ENCODE measurements at places on chromosomes 4 and X. TPM values are rescaled to one million over a fixed set of nuclear protein-coding genes. Genes with fewer than 3 reads are reported as not detected.

KIT gene
- 2.6 TPM for total RNA-seq

IL21 gene
- not detected for total RNA-seq

SMIM31 gene
- 0.43 TPM for total RNA-seq

NKX3-2 gene
- total RNA-seq: 0.32 TPM

NLRP2B gene
- not detected for total RNA-seq

SLC9B2 gene
- 20.5 TPM for total RNA-seq

LGI2 gene
- total RNA-seq: 0.60 TPM

NAA11 gene
- not detected for total RNA-seq

GRCh38 chrX:82589410-82589809 is 918.7 kb upstream of the POU3F4 start:
- no peak overlapping the region for H3K27ac ChIP-seq
- H3K27me3 ChIP-seq: no peaks in the 10 kb centered on the region
- no peak for DNase-seq
- no peaks in the 10 kb centered on the region for H3K36me3 ChIP-seq
- H3K4me1 ChIP-seq: no peaks in the 10 kb centered on the region

DNA sequence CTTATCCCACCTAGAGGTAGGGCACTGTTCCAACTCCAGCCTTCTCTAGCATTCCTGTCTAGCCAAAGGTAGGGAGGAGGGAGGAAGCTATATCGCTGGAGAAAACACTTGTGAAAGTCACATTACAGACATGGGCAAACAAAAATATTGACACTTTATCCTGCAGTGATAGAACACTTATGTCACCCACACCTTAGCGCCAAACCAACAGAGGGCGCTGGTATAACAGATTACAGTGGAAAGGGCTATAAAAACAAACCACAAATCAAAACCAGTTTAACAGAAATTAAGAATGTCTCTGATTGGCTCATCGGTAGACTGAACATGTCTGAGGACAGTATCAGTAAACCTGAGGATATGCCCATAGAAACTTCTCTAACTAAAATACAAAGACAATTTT is 451.3 kb downstream of the TLL1 start:
- H3K36me3 ChIP-seq: no peaks in the 10 kb centered on the region
- H3K4me3 ChIP-seq: no peak overlapping the region
- H3K27ac ChIP-seq: no peak overlapping the region
- peak; percentile 40 for DNase-seq

DNA sequence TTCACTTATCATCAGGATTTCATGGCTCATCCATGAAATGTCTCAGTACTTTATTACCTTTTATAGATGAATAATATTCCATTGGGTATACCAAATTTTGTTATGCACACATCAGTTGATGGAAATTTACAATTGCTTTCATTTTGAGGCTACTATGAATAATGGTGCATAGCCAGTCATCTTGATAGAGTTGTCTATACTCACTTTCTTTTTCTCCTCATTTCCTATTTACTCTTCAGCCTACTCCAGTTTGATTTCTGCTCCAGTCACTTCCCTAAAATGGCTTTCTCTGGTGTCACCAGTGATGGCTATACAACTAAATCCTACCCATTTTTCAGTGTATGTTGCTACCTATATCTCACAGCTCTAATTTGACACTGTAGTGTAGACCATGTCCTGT is 743.5 kb upstream of the MAGEB2 start:
- H3K4me3 ChIP-seq: no peak overlapping the region
- no peak overlapping the region for H3K27ac ChIP-seq
- H3K4me1 ChIP-seq: no peaks in the 10 kb centered on the region
- no peaks in the 10 kb centered on the region for H3K36me3 ChIP-seq
- H3K27me3 ChIP-seq: no peaks in the 10 kb centered on the region

DNA sequence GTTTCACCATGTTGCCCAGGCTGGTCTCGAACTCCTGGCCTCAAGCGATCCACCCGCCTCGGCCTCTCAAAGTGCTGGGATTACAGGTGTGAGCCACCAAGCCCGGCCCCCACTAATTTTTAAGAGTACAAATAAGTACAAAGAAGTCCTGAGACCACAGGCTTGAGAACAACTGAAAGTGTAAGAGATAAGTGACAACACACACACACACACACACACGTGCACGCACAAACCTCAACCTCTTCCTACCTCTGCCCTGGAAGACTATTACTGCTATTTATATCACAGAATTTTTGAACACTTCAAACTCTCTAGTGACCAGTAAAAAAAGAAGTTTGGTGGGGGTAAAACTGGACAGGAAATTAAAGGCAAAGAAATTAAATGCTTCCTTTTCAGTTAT is 7.5 kb downstream of the KLHL15 start:
- H3K36me3 ChIP-seq: no peaks in the 10 kb centered on the region
- H3K27me3 ChIP-seq: no peaks in the 10 kb centered on the region
- no peak for DNase-seq
- no peak overlapping the region for H3K27ac ChIP-seq
- peaks cover 21% of the 10 kb centered on the region for H3K4me1 ChIP-seq

DNA sequence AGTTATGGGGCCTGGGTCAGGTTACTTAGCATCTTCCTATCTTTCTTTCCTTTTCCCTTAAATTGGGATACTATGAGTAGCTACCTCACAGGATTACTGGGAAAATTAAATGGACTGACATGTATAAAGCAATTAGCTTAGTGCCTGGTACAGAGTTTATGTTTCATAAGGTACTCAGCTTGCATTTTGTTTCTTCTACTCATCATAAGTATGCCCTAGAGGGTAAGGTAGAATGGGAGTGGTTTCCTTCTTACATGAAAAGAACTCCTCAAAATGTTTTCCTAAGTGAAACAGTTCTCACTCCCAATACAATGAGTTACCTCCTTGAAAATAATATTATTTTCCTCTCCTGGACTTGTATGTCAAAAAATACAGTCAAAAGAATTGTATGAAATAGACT is 75.7 kb downstream of the NPFFR2 start:
- H3K27ac ChIP-seq: no peak overlapping the region
- no peaks in the 10 kb centered on the region for H3K36me3 ChIP-seq
- H3K4me3 ChIP-seq: no peak overlapping the region
- H3K4me1 ChIP-seq: no peaks in the 10 kb centered on the region
- H3K27me3 ChIP-seq: no peaks in the 10 kb centered on the region

DNA sequence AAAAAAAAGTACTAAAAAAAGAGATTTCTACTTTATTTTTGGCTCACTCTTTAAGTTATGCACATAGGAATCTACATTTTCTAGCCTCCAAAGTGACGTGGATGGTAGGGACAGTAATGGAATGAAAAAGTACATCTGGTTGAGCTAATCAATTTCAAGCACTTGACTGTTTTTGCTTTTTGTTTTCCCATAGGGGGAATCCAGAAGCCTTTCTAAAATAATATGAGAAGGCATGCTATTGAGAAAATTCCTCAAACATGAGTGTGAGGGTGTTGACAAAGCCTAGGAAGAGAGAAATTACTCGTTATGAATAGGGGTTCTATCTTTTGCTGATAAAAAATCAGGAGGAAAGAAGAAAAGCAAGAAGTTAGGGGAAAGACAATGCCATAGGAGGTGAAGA is 242.5 kb upstream of the PUDP start:
- no peak overlapping the region for H3K27ac ChIP-seq
- H3K4me3 ChIP-seq: no peak overlapping the region
- H3K36me3 ChIP-seq: no peaks in the 10 kb centered on the region
- DNase-seq: no peak
- H3K4me1 ChIP-seq: no peaks in the 10 kb centered on the region

GRCh38 chr4:36177946-36178345 is 66.4 kb downstream of the ARAP2 start:
- no peaks in the 10 kb centered on the region for H3K27me3 ChIP-seq
- DNase-seq: no peak
- no peaks in the 10 kb centered on the region for H3K4me1 ChIP-seq
- H3K27ac ChIP-seq: no peak overlapping the region
- H3K36me3 ChIP-seq: no peaks in the 10 kb centered on the region

- H3K27me3 ChIP-seq: no peaks in the 10 kb centered on the region
- peaks cover 5% of the 10 kb centered on the region for H3K4me1 ChIP-seq
Observed at GRCh38 chr4:128803783-128804182, 5.7 kb upstream of the JADE1 start.

GRCh38 chrX:18825375-18825774 is 117.9 kb downstream of the PPEF1 start:
- DNase-seq: no peak
- no peak overlapping the region for H3K27ac ChIP-seq
- no peaks in the 10 kb centered on the region for H3K36me3 ChIP-seq
- no peaks in the 10 kb centered on the region for H3K27me3 ChIP-seq
- H3K4me1 ChIP-seq: no peaks in the 10 kb centered on the region
- H3K4me3 ChIP-seq: no peak overlapping the region

DNA sequence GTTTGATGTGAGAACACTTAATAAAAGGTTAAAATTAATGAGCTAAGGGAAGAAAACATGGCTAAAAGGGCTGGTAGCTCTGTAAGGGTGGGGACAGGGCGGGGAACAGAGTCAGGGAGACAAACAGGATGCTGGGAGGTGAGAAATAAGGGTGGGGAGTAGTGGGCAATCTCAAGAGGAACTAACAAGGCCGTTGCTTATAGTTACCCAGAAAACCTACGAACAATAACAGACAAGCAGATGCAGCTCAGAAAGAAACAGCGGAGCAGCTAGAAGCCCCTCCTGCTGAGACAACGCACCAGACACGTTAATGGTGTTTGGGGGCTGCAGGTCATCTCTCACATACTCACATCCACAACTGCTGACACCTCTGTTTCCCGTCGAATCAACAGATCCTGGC is 9.7 kb upstream of the KLF3 start:
- no peaks in the 10 kb centered on the region for H3K27me3 ChIP-seq
- no peak overlapping the region for H3K27ac ChIP-seq
- no peak overlapping the region for H3K4me3 ChIP-seq
- no peaks in the 10 kb centered on the region for H3K4me1 ChIP-seq
- H3K36me3 ChIP-seq: no peaks in the 10 kb centered on the region
- DNase-seq: no peak

DNA sequence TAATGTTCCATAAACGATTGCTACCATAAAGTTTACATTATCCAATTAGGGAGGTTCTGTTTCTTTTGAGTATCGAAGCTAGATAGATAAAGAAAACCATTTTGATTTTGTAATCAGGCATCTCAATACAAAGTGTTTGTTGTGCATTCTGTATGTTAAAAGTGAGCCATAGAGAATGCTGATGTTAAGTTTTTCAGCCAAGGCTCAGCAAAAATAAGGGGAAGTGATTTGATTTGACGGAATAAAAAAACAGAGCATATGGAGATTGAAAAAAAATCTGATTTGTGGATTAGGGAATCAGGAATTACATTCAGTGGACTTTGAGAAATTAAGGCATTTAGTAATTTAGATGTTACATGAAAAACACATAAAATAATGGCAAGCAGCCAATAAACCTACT is 314.8 kb downstream of the PPP3CA start:
- H3K4me1 ChIP-seq: no peaks in the 10 kb centered on the region
- no peaks in the 10 kb centered on the region for H3K36me3 ChIP-seq
- no peak overlapping the region for H3K27ac ChIP-seq

GRCh38 chr4:22556495-22556894 is 40.6 kb upstream of the ADGRA3 start:
- peak overlapping the region; percentile 55 for H3K27ac ChIP-seq
- no peaks in the 10 kb centered on the region for H3K27me3 ChIP-seq
- H3K4me1 ChIP-seq: peaks cover 11% of the 10 kb centered on the region
- no peak overlapping the region for H3K4me3 ChIP-seq
- DNase-seq: no peak

- no peaks in the 10 kb centered on the region for H3K4me1 ChIP-seq
- H3K27ac ChIP-seq: no peak overlapping the region
- H3K36me3 ChIP-seq: no peaks in the 10 kb centered on the region
- DNase-seq: no peak
Observed at GRCh38 chr4:122514671-122515070, 58.1 kb upstream of the IL2 start.

- DNase-seq: no peak
- H3K4me3 ChIP-seq: peak overlapping the region; percentile 66
- no peaks in the 10 kb centered on the region for H3K36me3 ChIP-seq
Observed at GRCh38 chr4:88821522-88821921, 123.9 kb upstream of the NAP1L5 start.

GRCh38 chr4:166421556-166422156 is 548.6 kb downstream of the TLL1 start:
- no peaks in the 10 kb centered on the region for H3K27me3 ChIP-seq
- H3K4me3 ChIP-seq: no peak overlapping the region
- no peaks in the 10 kb centered on the region for H3K4me1 ChIP-seq
- H3K36me3 ChIP-seq: no peaks in the 10 kb centered on the region

- H3K4me1 ChIP-seq: no peaks in the 10 kb centered on the region
- no peak overlapping the region for H3K4me3 ChIP-seq
- H3K27ac ChIP-seq: no peak overlapping the region
Observed at GRCh38 chrX:97531825-97532224, 648.1 kb downstream of the RPA4 start.

- H3K27me3 ChIP-seq: no peaks in the 10 kb centered on the region
- no peak overlapping the region for H3K27ac ChIP-seq
- DNase-seq: no peak
- no peaks in the 10 kb centered on the region for H3K36me3 ChIP-seq
- H3K4me3 ChIP-seq: no peak overlapping the region
Observed at GRCh38 chr4:39067031-39067430, 5.0 kb downstream of the KLHL5 start.

GRCh38 chrX:1534301-1535168 is 2.5 kb downstream of the P2RY8 start:
- H3K4me3 ChIP-seq: no peak overlapping the region
- H3K27me3 ChIP-seq: no peaks in the 10 kb centered on the region
- H3K4me1 ChIP-seq: no peaks in the 10 kb centered on the region
- no peaks in the 10 kb centered on the region for H3K36me3 ChIP-seq
- DNase-seq: no peak
- H3K27ac ChIP-seq: no peak overlapping the region

DNA sequence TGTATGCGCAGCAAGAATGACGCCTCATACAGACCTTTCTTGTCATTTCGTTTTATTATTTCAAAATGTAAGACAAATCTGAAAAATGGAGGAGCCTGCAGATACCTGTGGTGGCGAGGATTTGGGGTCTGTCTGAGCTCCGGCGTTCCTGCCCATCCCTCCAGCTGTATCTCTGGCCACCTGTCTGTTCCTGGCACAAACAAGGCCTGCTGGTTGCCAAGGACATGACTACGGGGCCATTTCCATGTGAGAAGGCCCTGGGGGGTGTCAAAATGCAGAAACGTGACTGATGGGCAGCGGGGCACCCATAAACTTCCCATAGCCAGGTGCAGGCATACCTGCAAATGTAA is 591 bp upstream of the TSPAN7 start:
- no peak overlapping the region for H3K27ac ChIP-seq
- no peaks in the 10 kb centered on the region for H3K36me3 ChIP-seq
- peak overlapping the region; percentile 23 for H3K4me3 ChIP-seq
- no peaks in the 10 kb centered on the region for H3K27me3 ChIP-seq

DNA sequence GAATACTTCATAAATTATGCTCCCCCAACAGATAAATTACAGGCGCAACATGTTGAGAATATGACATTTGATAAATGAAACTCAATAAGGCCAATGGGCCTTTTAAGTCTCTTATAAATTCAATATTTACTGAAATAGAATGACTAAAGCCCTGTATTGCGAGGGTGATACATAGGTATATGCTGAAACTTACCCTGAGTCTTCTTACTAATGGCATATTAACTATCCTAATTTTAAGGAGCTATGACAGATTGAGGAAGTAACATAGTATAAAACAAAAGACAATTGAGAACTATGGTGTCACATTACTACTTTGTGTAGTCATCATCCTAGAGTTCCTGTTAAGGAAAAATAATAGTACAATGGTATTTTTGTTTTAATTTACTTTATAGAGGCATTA is 440.7 kb downstream of the IL15 start:
- H3K27ac ChIP-seq: no peak overlapping the region
- no peaks in the 10 kb centered on the region for H3K36me3 ChIP-seq
- no peaks in the 10 kb centered on the region for H3K27me3 ChIP-seq
- DNase-seq: no peak
